ENCODE measurements at places on chromosomes 7 and 10.

DNA sequence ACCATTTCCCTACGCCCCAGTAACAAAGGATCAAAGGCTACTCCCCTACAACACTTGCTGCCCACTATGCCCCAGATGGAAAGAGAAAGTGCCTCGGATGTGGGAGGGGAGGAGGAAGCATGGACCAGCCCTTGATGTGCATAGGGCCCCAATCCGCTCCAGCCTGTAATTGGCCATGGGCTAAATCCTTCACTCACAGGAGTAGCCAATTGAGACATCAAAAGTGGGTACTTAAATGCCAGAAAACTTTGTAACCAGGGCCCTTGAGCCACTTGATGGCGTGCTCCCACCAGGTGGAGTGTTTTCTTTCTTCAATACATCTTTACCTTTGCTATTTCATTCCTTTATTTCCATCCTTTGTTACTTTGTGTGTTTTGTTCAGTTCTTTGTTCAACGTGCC is 500.5 kb upstream of the LRRN3 start:
- DNase-seq: no peak

GRCh38 chr7:35267411-35267810 is 13.5 kb upstream of the TBX20 start:
- DNase-seq: no peak

GRCh38 chr10:61486738-61487396 is 33.7 kb upstream of the TMEM26 start:
- no peak for DNase-seq

DNA sequence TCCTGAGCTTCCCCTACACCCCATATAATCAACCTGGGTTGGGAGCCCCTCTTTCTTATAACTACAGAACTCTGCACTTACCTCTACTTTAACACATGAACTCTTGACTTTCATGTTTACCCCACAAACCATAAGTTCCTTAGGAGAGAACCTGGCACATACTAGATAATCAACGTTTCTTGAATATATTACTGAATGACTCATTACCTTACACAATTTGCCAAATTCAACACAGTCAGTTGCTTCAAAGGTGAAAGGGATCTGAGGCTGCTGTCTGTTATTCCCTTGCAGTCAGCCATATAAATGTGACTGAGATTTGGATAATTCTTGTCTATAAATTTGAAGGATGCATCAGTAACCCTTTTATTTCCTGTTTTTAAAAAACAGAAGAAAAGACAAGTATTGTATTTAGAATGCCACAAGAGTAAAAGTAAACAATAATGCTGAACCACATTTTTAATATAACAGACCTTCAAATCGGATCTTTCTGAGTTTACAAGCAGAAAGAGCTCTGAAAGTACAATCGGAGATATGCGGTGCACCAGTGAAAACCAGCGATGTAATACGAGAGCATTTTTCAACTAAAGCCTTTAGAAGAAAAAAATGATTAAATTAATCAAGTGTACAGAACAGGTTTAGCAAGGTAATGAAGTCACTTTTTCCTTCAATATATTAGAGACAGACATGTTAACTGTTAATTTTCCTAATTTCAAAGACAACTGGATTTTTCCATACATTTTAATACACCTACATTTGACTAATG is 29.5 kb upstream of the LRRC17 start:
- no peak for DNase-seq

GRCh38 chr7:207418-208129 is 15.2 kb downstream of the FAM20C start:
- no peak for DNase-seq

DNA sequence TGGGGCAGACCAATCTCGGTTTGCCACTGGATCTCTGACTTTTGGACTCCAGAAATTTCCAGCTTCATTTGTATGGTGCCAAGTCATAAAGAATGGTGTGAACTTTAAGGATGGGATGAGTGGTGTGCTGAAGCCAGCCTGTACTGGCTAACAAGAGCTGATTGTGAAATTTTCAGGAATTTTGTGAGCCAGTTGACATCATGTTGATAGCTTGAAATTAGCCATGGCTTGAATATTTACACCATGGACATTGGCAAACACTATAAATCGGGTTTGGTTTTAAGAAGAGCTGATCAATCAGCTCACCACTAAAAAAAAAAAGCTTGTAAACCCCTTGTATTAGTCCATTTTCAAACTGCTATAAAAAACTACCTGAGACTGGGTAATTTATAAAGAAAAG is 14.1 kb upstream of the MYH16 start:
- no peak for DNase-seq

GRCh38 chr7:34138483-34138882 is 233.1 kb downstream of the BMPER start:
- no peak for DNase-seq

GRCh38 chr7:66257481-66257880 is 52.3 kb downstream of the TPST1 start:
- no peak for DNase-seq

DNA sequence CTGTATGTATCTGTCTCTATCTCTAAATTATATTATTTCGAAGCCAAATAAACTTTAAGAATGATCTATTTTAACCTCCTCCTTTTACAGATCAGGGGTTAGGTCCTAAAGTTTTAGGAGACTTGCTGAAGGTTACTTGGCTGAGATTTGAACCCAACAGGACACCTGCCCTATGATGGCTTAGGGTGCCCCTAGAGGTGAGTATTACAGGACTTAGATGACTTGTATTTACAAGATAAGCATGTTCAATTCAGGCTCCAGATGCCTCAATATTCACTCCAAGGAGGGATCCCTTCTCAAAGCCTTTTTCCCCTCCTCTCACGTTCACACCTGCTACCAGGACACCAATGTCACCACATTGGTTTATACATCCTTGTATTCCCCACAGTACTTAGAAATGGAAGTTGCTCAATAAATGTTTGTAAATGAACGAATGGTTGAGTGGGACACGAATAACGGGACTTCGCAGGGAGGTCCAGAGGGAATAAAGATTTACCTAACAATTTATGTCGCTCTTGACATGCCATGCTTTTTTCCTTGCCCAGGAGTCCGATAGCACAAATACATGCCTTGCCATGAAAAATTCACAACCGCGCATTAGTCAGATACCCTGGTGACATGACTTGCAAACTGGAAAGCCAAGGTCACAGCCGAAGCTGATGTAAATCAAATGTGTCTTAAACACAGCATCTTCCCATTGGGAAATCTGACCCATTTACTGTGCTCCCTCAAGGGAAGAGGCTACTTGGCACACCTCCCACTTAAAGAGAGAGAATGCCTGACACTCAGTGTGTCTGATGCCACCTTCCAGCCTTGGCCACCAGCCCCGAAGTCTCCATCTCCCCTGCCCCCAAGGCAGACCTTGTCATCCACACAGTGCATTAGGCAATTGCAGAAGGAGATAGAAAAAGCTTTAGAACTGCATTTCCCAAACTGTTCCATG is 872.2 kb upstream of the AUTS2 start:
- no peak for DNase-seq

- no peak for DNase-seq
Measured at GRCh38 chr10:96072674-96073073, 29.3 kb downstream of the CCNJ start.

DNA sequence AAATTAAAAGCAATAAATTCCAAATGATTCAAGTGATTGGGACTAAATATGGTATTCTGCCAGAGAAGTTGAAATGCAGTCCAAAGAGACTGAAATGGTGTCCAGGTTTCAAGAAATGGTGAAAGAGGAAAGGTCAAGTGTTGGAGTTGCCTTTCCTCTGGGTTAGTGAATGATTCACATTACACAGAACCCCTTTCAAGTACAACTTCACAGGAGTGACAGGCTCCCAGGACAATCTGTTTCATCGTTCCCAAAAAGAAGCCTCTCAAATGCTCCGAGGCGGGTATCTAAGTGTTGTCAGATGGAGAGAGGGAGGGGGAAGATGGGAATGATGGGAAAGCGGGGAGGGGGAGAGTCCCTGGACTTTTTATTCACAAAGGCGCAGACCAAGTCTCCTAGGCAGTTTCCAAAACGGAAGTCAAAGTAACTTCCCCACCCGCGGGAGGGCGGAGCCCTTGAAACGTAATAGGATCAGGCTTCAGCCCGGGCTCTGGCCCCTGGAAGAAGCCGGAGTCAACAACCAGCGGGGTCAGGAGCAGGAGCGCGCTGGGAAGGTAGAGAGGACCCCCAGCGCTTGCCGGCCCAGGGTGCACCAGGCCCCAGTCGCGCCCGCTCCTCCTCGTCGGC is 754 bp downstream of the SLC25A13 start:
- DNase-seq: peak; percentile 93

- no peak for DNase-seq
Measured at GRCh38 chr10:84903320-84903719, 574.9 kb downstream of the CCSER2 start.

DNA sequence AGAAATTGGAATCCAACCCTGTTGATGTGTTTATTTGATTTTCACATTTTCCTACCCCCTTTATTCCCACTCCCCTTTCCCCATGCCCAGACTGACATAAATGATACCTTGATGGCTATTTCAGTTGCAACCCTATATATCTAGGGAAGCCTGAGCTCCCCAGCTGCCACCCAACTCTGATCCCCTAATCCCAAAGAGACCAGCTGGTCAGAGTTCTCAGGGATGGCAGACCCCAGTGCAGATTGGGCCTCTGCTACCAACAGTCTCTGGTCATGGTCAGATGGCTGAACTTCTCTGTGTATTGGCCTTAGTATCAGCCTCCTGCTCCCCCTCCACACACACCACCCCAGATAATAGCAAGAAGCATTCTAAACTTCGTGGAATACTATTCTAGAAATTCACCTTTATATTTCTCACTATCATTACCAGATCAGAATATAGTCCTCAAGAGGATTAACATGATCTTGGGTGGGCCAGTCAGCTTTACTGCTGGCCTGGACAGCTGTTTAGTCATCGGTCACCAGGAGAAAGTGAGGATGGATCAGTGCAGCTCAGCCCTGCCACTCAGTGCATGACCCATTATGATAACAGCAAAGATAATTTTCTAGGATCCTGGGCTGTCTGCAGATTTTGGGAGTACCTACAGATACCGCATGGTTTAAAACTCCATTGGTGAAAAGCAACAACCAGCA is 24.5 kb upstream of the BTRC start:
- no peak for DNase-seq

DNA sequence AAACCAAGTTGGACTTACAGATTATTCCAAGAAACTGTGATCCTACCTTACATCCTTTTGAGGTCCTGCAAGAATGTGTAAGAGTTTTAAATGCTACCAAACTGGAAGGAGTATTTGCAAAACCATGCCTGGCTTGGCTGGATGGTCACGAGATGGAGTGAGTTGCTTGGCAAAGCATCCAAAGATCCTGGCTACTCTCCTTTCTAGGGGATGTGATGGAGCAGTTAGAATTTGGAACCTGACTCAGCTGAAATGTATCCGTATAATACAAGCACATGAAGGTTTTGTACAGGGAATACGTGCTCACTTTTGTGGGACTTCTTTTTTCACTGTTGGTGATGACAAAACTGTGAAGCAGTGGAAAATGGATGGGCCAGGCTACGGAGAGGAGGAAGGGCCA is 13.3 kb upstream of the SYPL1 start:
- no peak for DNase-seq
